Uterus (tissue), 4 donors: ENCODE measurements at places on chromosomes 13 and 19. TPM values are rescaled to one million over a fixed set of nuclear protein-coding genes. Genes with fewer than 3 reads are reported as not detected.

DNA sequence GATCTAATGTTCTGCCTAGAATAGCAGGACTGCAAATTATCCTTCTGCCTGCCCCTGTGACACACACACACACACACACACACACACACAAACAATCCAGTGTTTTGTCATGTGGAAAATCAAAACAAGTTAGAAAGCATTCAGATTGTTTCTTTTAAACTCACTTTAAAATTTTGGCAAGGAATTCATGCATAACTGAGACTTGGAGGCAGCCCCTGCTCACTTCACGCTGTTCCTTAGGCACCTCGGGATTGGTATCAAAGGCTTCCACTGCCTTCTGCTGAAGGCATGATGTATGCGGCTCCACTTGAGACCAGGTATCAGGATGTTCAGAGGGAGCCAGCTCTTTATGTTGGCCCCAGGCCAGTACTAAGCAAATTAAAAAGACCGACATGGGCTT is 158.7 kb downstream of the OXGR1 start:
- no peak for DNase-seq
- no peak overlapping the region for H3K4me3 ChIP-seq
- no peaks in the 10 kb centered on the region for H3K27me3 ChIP-seq
- no peaks in the 10 kb centered on the region for H3K4me1 ChIP-seq
- no peak overlapping the region for H3K27ac ChIP-seq

DNA sequence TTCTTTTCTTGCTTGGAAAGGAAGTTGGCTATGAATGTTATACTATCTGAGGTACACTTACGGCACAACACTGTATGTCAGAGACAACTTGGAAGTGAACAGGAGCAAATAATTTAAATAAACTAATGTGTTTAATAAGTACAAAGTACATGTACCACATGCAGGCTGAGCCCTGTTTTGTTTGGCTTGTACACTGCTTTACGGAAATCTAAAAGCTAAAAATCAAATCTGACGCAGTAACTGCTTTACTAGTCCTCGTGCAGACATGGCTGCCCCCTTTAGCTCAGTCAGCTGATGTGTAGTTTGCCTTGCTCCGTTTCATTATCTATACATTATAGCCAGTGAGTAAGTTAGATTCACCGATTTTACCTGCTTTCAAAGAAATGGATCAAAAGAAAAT is 36.5 kb downstream of the TDRD3 start:
- H3K27ac ChIP-seq, result no peak overlapping the region
- H3K27me3 ChIP-seq, result no peaks in the 10 kb centered on the region
- DNase-seq, result no peak
- no peaks in the 10 kb centered on the region for H3K36me3 ChIP-seq
- H3K4me3 ChIP-seq, result no peak overlapping the region

DNA sequence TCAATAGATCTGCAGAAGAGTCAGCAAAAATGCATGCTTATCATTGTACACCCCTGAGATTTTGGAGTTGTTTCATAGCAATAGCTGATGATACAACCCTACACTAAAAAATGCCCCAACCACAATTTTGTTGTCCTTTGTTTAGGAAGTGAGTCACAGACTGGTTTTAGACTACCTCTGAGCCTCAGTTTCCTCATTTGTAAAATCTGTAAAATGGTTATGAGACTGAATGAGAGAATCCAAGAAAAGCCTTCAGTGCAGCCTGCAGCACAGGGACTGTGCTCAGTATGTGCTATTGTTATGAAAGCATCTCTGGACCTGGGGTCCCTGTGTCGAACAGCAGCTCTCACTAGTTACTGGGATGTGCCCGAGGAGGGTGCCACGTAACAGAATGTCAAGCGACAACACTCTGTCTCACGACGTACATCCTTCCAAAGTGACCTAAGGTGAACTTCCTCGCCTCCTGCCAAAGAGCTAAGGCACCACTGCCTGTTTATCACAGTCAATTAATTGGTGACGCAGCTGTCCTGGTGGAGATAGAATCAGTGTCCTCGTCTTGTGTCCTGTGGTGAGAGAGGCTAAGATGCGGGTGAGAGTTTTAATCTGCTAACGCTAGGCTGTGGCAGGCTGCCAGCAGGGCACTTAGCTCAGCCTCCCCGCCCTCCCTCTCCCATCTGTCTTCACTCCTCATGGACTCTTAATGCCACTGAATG is 18.1 kb downstream of the DHRS12 start:
- no peaks in the 10 kb centered on the region for H3K27me3 ChIP-seq
- H3K4me1 ChIP-seq, result peaks cover 8% of the 10 kb centered on the region
- no peaks in the 10 kb centered on the region for H3K36me3 ChIP-seq
- peak; percentile 66 for DNase-seq
- peak overlapping the region; percentile 89 for H3K27ac ChIP-seq

DNA sequence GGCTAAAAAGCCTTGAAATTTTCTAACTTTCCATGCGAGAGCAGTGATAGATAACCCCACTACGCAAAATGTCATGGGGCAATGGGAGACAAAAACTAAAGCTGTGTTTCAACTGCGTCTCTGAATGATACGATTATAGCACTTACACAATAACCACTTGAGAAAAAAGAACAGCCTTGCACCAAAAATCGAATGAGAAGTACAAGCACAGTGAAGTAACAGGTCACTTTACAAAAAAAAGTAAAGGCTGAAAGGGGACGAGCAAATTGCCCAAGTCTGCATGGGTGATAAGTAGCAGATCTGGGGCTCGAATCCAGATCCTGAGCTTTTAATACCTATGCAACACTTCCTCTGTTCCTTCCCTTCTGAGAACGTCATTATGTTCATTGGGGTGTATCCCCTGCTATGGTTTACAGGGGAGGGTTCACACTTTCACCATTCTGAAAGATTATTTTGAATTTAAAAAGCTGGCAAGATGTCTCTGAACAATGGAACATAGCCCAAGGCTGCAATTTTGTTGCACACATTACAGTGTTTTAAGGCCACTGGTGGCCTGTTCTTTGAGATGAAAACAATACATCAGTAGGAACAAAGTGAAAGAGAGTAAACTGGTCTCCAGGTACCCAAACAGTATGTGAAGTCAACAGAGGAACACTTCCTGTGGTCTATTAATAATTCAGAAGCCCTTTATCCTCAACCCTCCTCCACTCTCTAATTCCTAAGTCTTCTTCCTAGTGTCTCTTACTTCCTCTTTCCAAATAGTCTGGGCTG is 3.2 kb downstream of the CPB2 start:
- H3K4me1 ChIP-seq, result no peaks in the 10 kb centered on the region
- H3K27me3 ChIP-seq, result no peaks in the 10 kb centered on the region
- H3K27ac ChIP-seq, result peak overlapping the region; percentile 32
- no peak overlapping the region for H3K4me3 ChIP-seq
- no peaks in the 10 kb centered on the region for H3K36me3 ChIP-seq
- no peak for DNase-seq

DNA sequence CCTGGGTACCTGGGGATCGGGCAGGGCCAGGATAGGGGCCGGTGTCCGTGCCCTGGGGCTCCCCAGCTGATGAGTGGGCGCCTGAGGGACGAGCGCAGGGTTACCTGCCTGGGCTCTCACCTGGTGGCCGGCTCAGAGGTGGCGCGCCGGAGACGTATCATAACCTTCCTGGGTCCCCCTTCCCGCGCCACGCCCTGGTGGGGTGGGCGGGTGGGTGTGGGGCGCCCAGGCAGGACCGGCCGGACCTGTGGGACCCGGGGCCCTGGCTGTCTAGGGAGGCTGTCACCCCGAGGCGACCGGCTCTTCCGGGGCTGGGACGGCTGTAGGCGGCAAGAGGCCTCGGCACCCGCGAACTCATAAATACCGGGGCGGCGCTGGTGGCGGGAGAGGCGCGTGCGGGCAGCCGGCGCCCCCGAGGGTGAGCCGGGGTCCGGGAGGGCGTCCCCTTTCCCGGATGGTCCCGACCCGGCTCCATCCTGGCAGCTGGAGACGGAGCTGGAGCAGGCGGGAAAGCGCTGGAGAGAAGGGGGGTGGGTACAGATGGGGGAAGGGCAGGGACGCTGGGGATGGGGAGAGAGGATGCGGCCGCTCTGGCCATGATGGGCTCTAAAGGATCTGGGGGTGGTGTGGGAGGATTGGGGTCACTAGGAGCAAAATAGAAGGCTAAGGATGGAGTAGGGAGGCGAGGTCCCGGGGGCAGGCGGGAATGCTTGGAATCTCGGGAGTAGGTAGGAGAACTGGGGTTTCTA is at the start of gene ACP7:
Gene ACP7, plus strand, starts transcription at position 386 of the 749 bp plus-strand sequence. CDS start 902 bp downstream, outside the sequence.
- H3K4me3 ChIP-seq, result no peak within 1 kb of the TSS
- H3K36me3 ChIP-seq, result no peaks in the 10 kb centered on the region
- no peak within 1 kb of the TSS for H3K27ac ChIP-seq
- no peaks in the 10 kb centered on the region for H3K4me1 ChIP-seq

DNA sequence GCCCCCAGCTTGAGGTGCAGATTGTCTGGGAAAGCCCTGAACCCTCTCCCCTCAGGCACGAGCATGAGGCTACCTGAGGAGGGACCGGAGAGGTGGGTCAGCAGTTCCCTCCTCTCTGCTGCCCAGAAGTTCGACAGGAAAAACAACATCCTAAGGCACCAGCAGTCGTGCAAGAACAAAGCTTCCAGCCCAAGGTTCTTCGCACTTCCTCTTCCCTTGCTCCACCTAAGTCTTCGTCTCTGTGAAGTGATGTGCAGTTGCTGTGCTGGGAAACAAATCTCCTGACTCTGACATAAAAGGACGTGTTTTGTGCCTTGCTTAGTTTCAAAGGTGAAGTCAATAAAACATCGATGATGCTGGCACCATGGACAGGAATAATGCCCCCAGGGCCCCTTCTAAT is 173.3 kb downstream of the USP12 start:
- no peaks in the 10 kb centered on the region for H3K36me3 ChIP-seq
- H3K27me3 ChIP-seq, result peaks cover 3% of the 10 kb centered on the region
- H3K27ac ChIP-seq, result no peak overlapping the region
- no peak overlapping the region for H3K4me3 ChIP-seq
- DNase-seq, result no peak

- H3K27me3 ChIP-seq, result no peaks in the 10 kb centered on the region
- no peak overlapping the region for H3K4me3 ChIP-seq
- peak overlapping the region; percentile 98 for H3K27ac ChIP-seq
Observed at GRCh38 chr13:50072676-50073075, 57.4 kb downstream of the KCNRG start.

- H3K4me1 ChIP-seq, result no peaks in the 10 kb centered on the region
- H3K36me3 ChIP-seq, result no peaks in the 10 kb centered on the region
- H3K4me3 ChIP-seq, result no peak overlapping the region
- H3K27me3 ChIP-seq, result no peaks in the 10 kb centered on the region
- DNase-seq, result no peak
- H3K27ac ChIP-seq, result no peak overlapping the region
Observed at GRCh38 chr13:36862002-36862685, 43.1 kb downstream of the RFXAP start.

DNA sequence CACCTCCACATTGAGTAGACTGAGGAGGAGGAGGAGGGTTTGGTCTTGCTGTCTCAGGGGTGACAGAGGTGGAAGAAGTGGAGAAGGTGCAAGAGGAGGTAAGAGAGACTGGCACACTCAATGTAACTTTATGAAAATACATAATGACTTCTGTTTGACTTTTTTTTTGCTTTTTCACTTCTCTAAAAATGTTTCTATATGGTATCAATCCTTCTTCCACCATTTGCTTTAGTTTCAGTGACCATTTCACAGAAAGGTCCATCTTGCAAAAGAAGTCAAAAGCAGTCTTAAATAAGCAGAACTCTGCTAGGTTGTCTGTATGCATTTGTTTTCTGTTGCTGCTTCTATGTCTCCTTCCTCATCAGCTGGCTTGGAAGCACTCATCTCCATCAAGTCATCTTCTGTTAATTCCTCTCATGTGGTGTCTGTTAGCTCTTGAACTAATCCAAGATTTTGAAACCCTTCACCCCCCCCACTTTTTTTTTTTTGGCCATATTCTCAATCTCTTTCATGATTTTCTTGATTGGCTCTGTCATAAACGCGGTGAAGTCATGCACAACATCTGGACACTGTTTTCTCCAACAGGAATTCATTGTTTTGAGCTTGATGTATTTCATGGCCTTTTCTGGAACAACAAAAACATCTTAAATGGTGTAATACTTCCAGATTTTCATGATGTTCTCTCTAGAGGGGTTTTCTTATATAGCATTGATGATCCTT is 80.8 kb downstream of the KL start:
- no peak overlapping the region for H3K4me3 ChIP-seq
- DNase-seq, result no peak
- H3K4me1 ChIP-seq, result no peaks in the 10 kb centered on the region

DNA sequence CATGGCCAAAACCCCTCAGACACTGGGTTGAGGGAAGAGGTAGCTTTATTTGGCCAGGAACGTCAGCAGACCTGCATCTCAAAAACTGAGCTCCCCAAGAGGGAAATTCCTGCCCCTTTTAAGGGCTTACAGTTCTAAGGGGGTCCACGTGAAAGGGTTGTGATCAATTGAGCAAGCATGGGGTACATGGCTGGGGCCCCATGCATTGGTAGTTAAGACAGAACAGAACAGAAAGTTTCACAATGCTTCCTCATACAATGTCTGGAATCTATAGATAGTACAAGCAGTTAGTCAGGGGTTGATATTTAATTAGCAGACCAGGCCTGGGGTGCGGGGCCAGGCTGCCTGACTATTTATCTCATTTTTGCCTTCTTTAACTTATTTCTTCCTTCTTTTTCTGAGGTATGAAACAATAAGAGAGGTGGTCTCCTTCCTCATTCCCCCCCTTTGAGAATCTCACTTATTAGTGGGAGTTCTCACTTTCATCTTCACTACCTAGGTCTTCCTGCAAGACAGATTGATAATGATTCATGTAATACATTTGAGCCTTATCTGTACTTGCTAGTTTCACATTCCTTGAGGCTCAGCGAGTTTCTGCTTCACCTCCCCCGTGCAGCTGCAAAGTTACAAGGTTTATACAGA is 84.8 kb downstream of the SLC25A15 start:
- H3K27me3 ChIP-seq, result no peaks in the 10 kb centered on the region
- DNase-seq, result no peak
- no peaks in the 10 kb centered on the region for H3K36me3 ChIP-seq
- H3K27ac ChIP-seq, result no peak overlapping the region
- no peaks in the 10 kb centered on the region for H3K4me1 ChIP-seq

DNA sequence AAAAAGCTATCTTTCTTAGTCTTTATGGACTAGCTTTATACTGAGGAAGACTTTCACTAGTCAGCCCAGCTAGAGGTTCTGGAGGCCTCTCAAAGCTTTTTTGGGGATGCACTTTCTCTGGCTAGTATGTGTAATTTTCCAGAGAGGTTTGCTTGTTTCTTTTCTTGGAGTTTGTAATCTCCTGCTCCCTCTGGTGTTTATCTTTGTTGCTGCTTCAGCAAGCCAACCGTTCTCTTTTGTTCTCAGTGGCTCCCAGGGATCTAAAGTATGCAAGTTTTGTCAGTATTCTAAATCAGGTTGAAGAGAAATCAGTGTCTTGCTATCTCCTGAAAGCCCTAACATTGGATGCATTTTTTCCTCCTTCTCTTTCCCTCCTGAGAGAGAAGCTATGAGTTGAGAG is 121.1 kb upstream of the MYO16 start:
- no peaks in the 10 kb centered on the region for H3K36me3 ChIP-seq
- no peak overlapping the region for H3K4me3 ChIP-seq
- no peak overlapping the region for H3K27ac ChIP-seq
- H3K4me1 ChIP-seq, result no peaks in the 10 kb centered on the region
- H3K27me3 ChIP-seq, result no peaks in the 10 kb centered on the region
- no peak for DNase-seq

CRX gene
- not detected for total RNA-seq

CALR3 gene
- not detected for total RNA-seq

CGB1 gene
- total RNA-seq, result not detected

PNMA8B gene
- 7.9 TPM for total RNA-seq

RASAL3 gene
- total RNA-seq, result 1.1 TPM

LCP1 gene
- total RNA-seq, result 21.2 TPM

RPL13A gene
- total RNA-seq, result 5,863 TPM

ZSCAN4 gene
- not detected for total RNA-seq

TEX26 gene
- not detected for total RNA-seq
